ENCODE measurements at places on chromosomes 7 and 10.

DNA sequence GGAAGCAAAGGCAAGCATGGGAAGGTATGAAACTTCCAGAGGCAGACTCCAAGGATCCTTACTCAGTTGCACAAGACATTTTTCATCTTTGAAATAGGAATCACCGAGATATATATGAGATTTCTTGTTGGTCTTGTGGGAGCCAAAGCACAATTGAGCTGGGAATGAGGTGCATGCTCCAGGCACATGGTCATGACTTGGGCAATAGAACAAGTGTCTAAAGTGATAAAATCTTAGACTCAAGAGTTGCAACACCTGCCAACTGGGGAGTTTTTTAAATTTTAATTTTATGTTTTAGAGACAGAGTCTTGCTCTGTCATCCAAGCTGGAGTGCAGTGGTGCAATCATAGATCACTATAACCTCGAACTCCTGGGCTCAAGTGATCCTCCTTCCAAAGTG lies 169.5 kb upstream of the ADCY1 start:
- DNase-seq, result no peak

GRCh38 chr10:93495654-93496321 lies 624 bp upstream of the CEP55 start:
- peak; percentile 67 for DNase-seq

- DNase-seq, result no peak
Observed at GRCh38 chr7:45662540-45663166, 88.5 kb downstream of the ADCY1 start.

DNA sequence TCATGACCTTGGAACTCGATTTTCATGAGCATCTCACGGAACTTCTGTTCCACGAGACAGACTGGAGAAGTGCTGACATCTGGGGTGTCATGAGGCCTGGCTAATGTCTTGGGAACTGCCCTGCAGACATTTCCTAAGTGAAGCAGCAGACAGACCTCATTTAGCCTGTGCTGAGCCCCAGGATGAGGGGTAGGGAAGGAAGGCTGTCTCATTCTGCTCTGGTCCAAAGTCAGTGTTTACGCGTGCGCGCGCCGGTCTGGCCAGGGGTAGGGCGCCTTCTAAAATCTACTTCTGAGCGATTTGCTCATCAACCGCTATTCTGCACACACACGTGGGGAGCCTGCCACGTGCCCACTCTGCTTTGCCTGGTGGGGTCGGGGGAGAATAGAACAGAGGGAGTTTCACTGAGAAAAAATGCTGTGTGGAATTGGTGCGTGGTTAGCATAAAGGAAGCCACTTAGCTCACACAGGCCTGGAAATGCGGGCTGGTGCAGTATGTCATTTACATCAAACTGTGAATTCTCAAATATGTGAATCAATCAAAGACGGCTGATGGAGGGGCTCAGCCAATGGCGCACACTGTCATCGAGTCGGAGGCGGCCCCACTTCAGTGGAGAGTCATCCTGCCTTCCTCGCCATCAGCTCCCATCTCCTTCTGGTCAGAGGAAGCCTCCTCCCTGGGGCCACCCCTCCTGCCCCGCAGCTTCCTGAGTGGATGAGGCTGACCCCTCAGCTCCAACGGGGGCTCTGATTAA lies 335.1 kb downstream of the ADARB2 start:
- DNase-seq, result no peak

GRCh38 chr10:45420453-45421192 lies 46.6 kb downstream of the ALOX5 start:
- no peak for DNase-seq

GRCh38 chr7:151166629-151167196 lies 781 bp downstream of the GBX1 start:
- peak; percentile 41 for DNase-seq

GRCh38 chr7:45689011-45689796 lies 115.0 kb downstream of the ADCY1 start:
- no peak for DNase-seq

DNA sequence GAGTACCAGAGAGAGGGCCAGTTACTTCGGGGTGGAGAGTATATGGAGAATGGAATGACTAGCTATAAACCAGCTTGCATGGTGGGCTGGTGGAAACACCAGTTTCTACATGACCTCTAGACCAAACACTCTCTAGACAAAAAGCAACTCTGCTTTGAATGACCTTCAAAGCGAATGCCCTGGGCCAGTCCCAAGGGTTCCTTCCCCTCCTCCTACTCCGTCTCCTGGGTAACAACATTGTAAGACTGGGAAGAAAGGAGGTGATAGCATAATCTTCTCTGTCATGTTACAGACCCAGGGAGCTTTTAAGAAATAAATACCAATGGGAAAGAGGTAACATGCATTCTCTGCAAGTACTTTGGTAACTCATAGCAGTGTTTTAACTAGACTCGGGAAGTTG lies 7.4 kb downstream of the HK1 start:
- DNase-seq, result peak; percentile 60

DNA sequence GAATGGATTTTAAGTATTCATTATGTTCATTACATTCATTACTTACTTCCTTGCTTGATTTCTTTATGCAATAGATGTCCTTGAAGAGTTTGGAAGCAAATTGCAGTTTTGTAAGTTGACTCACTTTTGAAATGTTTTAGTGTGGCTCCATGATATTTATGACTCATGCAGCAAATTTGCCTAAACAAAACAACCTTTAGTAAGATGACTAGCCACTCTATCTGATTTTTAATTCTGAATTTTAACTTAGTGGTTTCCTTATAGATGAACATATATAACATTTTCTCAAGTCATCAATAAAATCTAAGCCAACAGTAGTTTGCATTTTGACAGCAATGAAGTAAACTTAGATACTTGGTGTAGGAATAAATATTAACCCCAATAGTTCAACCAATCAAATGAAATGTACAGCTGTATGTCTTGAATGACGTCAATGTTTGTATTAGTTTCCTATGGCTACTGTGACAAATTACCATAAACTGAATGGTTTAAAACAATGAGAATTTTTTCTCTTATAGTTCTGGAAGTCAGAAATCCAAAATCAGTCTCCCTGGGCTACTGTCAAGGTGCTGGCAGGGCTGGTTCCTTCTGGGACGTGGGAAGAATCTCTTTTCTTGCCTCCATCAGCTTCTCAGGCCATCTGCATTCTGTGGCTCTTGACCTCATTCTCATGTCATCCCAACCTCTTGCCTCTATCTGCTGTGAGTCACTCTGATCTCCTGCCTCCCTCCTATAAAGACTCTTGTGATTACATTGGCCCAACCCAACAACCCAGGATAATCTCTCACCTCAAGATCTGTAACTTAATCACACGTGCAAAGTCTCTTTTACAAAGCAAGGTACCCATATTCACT lies 73.4 kb downstream of the AHR start:
- DNase-seq, result no peak

DNA sequence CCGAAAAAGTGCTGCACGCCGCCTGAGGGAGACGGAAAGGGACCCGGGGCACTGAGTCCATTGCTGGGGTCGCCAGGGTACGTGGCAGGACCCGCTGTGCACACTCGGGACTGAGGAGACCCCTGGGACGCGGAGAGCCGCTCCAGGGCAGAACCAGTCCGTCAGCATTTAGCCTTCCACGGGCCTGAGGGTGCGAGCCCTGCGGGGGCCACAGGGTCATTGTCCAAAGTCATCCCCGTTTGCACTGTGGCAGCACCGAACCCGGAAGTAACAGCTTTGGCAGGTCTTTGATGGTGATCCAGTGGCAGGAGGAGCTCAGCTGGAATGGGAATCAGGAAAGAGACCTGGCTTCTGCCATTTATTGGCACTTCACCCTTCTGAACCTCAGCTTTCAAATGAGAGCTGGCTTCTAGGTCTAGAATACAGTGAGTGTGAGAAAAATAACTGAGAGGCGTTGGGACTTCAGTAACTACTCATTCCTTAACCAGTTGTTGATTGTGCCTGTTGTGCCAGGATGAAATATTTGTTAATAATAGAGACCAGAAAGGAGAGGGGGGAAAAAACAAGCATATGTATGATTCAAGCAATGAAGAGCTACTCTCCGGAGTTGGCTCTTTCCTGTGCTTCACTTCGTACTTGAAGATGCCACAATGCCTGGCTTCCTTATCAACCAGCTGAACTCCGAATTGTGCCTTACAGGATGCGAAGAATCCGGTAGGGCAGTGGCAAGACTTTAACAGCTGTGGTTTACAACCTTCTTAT lies 811 bp upstream of the ARHGAP12 start:
- DNase-seq, result peak; percentile 61

- DNase-seq, result no peak
Observed at GRCh38 chr10:109348324-109348723, 575.0 kb downstream of the XPNPEP1 start.

DNA sequence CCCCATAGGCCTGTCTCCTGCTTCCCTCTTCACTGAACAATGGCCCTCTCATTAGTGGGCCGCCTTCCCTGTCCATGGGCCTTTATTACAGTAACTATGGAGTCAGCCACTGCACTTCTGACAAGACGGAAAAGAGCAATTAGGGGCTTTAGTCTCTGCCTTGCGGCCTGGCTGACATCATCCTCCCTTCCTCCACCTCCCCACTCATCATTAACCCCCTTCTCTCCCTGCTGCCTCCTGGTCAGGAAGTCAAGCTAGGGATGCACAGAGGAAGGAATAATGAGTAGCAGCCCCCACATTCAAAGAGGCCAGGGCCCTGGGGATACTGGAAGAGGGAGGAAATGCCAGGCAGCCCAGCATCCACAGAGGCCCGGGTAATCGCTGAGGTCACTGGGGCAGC lies 101.6 kb upstream of the PLXNA4 start:
- no peak for DNase-seq

DNA sequence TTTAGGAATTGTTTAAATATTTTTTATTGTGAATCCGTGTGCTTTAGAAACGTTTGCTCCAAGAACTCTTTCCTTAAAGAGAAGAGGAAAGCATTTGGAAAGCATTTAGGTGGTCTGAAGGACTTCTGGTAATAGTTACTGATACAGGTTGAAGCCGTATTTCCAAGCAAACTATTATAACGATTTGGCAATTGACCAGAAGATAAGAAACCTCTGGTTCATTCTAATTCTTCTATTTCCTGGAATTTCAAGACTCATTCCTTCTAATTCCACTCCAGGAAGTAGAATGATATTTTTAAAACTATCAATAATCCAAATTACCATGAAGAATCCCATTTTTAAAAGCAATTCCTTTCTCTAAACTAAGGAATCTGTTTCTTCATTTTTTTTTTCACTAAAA lies 158.9 kb upstream of the AGR3 start:
- DNase-seq, result no peak

- no peak for DNase-seq
Observed at GRCh38 chr7:117169907-117170306, 153.0 kb downstream of the WNT2 start.

GRCh38 chr7:43703573-43703972 lies 25.8 kb downstream of the COA1 start:
- no peak for DNase-seq

GRCh38 chr10:31771331-31771831 lies 157.2 kb downstream of the ARHGAP12 start:
- DNase-seq, result no peak

DNA sequence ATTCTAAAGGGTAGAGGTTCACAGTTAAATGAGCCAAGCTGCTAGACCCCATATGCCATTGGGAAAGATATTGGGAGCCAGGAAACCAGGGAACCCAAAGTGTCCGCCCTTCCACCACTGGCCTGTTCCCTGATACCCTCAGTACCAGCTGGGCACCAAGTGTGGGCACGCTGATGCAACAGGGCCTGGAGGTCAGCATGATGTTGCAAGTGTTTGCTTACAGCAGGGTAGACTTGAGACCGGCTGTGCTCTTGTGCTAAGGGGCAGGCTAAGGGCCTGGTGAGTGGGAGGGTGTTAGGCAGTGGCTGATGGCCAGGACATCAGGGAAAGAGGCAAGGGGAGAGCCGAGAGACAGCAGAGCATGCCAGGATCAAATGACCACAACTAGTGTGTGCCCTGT lies 21.0 kb upstream of the MYL7 start:
- DNase-seq, result no peak

DNA sequence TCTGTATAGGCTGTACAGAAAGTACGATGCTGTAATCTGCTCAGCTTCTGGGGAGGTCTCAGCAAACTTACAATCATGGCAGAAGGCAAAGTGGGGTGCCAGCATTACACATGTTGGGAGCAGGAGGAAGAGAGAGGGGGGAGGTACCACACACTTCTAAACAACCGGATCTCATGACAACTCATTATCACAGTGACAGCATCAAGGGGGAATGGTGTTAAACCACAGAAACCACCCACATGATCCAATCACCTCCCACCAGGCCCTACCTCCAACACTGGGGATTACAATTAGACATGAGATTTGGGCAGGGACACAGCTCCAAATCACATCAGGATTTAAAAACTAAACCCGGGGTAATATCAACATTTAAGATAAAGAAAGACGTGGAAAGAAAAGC lies 468.8 kb upstream of the AUTS2 start:
- no peak for DNase-seq

GRCh38 chr7:144786522-144786921 lies 49.3 kb downstream of the TPK1 start:
- DNase-seq, result no peak

DNA sequence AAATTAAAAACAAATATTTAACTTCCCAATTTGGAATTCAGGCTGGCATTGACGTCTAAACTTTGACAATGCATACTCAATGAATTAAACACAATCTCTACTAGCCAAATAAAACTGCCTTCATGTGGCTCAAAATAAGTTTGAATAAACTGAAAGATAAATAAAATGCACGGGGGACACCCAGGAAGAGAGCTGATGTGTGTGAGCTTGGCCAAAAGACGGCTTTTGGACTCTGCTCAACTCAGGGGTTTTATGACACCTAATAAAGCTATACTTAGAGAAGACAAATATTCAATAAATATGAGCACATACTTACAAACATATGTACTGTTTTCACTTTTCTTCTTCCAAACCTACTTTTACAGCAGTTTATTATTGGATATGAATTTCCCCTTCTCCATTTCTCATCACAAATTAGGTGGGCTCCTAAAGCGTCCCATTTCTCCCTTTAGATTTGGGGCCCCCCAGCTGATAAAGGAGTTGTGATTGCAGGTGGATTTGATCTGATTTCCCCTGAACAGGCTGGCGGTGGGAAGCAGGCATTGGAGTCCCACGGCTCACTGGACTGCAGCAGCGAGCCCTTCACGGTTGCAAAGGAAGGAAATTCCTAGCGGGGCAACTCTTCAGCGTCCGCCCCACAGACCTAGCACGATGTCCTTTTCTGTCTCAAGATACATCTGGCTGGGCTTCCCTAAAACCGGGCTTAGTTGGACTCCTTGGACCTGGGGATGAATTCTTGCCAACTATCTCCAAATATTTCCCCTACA lies 79.6 kb downstream of the INSIG1 start:
- DNase-seq, result no peak

DNA sequence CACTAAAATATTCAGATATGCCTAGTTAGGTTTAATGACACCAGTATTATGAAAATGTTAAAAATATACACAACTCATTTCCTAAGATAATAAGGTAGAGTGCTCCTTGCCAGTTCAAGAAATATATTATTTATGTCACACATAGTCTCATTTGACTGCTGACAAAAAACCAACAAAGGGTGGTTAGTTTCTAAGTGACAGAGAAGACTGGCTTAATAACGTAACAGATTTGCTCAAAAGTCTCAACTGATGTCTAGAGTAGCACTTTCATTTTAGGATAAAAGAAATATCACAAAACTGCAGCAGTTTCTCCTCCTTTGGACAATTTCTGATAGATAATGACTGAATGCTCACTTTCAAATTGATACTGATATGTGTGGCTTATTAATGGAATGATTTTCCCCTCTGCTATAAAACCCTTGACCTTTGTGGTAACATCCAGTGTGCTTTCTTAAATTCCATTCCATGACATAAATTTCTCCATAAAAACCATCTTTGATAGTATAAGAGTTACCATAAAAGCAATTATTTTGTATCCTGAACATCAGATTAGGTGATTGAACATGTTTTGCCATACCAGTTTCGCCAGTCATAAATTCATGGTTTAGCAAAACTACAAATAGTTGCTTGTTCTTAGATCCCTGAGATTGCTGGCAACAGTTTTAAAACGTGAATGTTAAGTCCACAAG lies 94.2 kb downstream of the NRBF2 start:
- no peak for DNase-seq

Measured in HAP-1 (cell line).